ENCODE measurements at places on chromosomes 13 and 19.
A peak's percentile ranks its signal among the peaks of the same experiment; 100 is the strongest.

DNA sequence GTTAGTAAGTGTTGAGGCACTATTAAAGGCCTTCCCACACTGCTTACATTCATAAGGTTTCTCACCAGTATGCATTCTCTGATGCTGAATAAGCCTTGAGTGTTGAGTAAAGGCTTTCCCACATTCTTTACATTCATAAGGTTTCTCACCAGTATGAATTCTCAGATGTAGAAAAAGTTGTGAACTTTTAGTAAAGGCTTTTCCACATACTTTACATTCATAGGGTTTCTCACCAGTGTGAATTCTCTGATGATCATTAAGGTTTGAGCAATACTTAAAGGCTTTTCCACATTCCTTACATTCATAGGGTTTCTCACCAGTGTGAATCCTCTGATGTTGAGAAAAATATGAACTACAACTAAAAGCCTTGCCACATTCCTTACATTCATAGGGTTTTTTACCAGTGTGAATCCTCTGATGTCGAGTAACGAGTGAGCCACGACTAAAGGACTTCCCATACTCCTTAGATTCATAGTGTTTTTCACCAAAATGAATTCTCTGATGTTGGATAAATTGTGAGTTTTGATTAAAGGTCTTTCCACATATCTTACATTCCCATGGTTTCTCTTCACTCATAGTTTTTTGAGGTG is 24.2 kb downstream of the ZNF829 start:
- no peak for DNase-seq

- no peak for DNase-seq
These were observed 374.5 kb downstream of the KCNRG start for GRCh38 chr13:50389726-50390125.

- no peak for DNase-seq
These were observed 3.0 kb upstream of the ZNF628 start for GRCh38 chr19:55473225-55474012.

GRCh38 chr13:113857531-113858195 is 6.2 kb downstream of the GAS6 start:
- no peak for DNase-seq

DNA sequence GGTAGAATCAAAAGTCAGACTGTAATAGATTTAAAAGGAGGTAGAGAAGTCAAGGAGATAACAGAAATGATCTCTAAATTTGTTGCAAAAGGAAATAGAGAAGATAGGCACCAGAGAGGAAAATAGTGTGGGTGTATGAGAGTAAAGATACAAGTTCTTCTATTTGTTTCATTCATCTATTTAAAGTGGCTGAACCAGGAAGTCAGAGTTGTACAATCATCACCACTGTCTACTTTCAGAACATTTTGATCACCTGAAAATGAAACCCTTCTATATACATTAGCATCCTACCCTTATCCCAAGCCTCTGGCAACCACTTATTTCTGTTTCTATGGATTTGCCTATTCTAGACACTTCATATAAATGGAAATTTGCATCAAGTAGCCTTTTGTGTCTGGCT is 36.7 kb downstream of the INTS6 start:
- DNase-seq: no peak

DNA sequence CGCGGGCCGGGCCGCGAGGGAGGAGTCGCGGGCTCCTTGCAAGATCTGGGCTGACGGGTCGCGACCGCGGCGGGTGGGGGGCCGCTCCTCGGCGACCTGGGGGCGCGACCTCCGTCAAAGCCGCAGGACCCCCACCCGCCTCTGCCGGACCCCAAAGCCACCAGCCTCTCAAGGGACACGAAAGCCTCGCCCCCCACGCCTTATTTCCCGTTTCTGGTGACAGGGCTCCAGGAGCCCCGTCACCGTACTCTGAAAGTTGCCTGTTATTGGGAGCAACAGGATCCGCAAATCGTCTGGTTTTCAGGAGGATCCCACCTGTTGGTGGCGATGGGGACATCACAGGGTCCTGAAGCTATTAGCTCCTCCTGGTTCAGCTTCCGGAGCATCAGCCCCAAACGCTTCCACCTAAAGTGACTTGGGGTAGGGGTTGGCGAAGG is 530 bp downstream of the MAU2 start:
- peak; percentile 45 for DNase-seq

DNA sequence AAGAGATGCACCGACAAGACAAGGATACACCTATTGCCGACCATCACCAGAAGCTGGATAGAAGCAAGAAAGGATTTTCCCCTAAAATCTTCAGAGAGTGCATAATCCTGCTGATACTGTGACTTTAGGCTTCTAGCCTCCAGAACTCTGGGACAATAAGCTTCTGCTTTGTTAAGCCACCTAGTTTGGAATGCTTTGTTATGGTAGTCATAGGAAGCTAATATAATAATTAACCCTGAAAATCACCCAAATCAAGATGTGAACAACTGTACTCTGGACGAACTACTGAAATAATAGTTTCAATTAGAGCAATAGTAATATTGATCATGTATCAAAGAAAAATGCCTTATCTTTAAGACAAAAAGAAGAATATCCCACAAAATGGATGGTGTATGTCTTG is 524.6 kb downstream of the EFNB2 start:
- no peak for DNase-seq

All from GM03348 (cell line).